ENCODE measurements at places on chromosomes 6 and 20.

DNA sequence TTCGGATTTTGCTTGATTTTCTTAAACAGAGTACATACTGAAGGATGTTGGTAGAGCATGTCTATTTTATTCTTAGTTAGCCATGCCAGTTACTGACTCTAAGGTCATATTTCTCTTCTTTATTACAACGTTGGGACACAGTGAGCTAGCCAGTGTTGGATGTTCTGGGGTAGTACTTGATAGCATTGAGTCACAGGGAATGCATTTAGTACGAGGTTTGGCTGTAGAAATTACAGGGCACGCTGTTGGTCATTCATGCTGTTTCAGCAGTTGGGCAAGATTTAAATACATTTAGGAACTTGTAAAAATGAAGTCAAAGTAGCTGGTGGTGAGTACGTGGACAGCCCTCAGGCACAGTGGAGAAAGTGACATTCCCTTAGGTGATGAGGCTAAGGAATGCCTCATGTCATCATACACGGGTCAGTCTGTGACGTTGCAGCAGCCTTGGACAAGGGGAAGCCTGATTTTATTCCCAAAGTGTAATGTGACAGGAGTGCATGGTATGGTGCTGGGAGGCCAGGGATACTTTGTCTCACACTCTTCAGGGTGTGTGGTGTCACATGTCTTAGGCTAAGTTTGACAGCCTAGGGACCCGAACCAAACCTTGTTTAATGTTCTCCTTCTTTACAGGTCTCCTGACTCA is 57.7 kb upstream of the SLC22A1 start:
- DNase-seq = no peak

GRCh38 chr6:69780585-69781178 is 16.1 kb downstream of the LMBRD1 start:
- DNase-seq = no peak

DNA sequence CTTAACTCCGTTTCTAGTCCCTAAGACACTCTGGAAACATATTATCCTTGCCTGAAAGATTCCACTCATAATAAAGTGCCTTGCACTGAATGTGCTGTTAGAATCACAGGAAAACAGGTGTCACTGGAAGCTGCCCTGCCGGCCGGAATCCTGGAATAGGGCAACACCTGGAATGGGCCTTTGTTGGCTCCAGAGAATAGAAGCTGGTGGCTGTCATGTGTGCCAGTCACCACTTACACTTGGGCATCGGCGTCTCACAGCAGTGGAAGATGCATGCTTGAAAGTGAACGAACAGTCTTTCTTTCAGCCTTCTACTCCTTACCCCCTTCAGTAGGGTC is 90.8 kb upstream of the AFDN start:
- DNase-seq = no peak

- DNase-seq = no peak
These were observed 311.6 kb upstream of the ECI2 start for GRCh38 chr6:4446982-4447381.

DNA sequence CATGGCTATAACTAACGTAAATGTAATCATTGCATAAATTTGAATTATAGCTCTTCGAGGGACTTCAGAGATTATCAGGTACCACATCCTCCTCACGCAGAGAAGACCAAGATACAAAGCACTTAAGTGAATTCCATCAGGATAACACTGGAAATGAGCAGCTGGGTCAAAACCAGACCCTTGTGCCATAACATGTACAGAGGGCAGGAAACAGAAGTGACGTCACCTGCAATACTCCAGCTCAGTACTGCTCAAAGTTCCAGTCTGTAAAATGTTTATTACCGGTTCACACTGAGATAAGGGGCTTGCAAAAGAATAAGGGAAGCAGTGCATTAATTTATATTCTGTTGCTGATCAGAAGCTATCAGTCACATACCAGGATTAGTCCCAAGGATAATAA is 45.8 kb downstream of the RGS17 start:
- no peak for DNase-seq

GRCh38 chr6:50850223-50851048 is 31.8 kb downstream of the TFAP2B start:
- DNase-seq = no peak

- DNase-seq = no peak
These were observed 3.8 kb upstream of the ECHDC1 start for GRCh38 chr6:127347178-127347577.

DNA sequence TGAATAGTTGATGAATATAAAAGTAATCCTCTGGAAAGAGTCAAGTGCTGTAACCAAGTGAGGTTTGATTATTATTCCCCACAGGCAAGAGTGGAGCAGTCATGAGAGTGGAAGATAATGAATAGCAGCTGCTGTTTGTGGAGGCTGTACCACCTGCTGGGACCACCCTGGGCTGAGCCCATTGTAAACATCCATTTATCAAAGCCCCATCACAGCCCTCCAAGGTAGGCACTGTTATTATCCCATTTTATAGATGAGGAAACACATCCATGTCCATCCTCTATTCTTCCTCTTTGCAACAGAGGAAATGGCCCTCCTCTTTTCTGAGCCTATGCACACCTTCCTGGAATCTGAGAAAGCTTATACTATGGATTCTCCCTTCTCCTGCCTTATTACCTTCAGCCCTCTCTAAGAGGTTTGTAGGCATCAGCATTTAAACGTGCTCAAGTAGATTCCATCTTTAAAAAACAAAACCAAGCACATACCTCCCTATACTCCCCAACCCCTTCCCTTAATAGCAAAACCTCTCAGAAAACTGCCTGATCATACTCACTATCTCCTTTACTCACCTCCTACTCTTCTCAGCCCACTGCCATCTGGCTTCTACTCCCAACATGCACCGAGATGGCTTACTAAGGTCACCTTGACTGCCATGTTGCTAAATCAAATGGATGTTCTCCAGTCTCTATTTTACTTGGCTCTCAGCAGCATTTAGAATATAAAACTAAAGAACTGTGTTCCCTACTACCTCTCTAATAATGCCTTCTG is 37.1 kb downstream of the CDH22 start:
- DNase-seq = no peak

DNA sequence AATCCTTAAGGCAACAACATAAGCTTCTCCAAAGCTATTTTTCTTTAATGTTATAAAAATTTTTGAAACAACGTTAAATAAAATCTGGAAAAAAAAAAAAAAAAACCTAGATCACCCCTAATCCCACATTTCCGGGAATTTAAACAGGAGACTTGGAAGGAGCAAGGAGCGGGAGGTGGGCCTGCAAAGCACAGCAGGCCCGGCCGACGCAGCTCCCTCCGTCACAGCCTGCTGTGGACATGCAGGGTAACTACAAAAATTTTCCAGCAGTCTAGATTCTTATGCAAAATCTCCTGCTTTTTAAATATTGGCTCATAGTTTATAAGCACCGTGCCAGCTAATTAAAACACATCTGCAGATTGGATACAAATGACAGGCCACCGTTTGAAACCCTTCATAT is 23.5 kb downstream of the FOXF2 start:
- DNase-seq = no peak

- no peak for DNase-seq
These were observed 4.5 kb downstream of the RPS21 start for GRCh38 chr20:62391165-62392076.

DNA sequence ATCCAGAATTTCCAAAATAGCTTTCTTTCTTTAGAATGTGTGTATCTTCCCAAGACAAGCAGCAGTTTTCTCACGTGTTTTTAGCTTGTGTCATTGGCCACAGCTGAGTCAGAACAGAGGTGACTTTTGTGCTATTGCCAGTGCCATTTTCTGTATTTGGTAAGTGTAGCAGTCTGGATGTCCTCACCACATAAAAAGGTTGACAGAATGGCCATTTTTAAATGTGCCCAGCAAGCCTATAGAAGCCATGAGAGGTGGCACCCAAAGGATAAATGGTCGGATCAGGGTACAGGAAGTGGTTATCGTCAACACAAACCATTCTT is 269.5 kb upstream of the HSF2 start:
- DNase-seq = no peak

DNA sequence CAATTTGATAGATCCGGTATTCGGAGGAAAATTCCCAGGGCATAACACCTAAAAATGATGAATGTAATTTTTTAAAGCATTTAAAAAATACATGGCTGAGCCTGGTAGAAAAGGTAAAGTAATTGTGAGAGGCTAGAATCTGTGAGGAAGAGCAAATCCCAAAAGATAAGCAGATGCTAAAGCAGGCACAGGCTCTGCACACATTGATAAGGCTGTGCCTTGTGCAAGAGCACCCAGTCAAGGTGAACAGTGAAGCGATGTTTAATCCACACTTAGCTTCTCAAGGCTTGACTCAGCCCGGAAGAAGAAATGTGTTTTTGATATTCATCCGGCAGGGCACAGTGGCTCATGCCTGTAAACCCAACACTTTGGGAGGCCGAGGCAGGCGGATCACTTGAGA is 5.1 kb upstream of the EPB41L2 start:
- DNase-seq = no peak

GRCh38 chr20:33812152-33812849 is 1.2 kb downstream of the CHMP4B start:
- no peak for DNase-seq

DNA sequence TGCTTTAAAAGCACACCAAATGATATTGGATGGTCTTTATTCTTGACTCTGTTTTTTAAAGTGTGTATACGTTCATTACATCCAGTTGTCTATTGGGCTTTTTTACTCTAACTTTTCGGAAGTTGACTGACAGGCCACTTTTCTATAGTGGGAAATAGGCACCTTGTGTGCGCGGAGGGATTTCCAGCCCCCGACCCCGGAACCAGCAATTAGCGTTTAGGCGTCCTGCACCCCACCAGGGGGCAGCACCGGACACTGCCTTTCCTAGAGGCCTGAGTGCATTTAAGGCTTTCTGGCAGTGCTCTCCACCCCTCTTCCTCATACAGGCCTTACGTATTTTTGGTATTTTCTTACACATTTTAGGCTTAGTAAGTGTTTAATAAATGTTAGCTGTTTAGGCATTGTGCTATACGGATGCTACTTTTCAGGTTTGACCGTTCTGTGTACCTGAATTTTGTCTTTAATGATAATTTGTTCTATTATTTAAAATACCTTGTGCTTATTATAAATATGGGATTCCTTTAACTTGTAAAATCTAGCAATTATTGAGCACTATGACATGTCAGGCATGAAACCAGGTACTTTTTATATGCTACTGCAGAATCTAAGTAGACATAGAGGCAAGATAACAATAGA is 231.8 kb downstream of the BCKDHB start:
- no peak for DNase-seq

GRCh38 chr6:11459079-11459610 is 78.4 kb upstream of the TMEM170B start:
- DNase-seq = no peak

GRCh38 chr20:18001131-18001921 is 32.5 kb downstream of the MGME1 start:
- DNase-seq = no peak

DNA sequence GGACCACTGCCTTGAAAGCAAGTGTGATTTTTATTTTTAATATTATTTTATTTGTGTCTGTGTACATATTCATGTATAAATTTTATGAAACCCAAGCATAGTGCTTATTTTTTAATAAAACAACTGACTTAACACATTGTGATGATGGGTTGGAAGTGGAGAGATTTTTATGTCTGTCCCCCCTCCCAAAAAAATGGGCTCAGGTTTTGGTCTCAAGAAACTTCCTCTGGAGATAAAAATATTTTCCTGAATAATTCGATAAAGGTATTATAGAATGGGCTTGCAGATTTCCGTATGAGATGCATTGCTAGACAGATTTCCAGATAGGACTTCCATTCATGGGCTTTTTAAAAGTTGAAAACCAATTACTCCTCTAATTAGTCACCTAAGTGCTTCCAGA is 2.7 kb downstream of the FOXQ1 start:
- no peak for DNase-seq

GRCh38 chr20:46293084-46293483 is 15.2 kb downstream of the CDH22 start:
- DNase-seq = no peak

DNA sequence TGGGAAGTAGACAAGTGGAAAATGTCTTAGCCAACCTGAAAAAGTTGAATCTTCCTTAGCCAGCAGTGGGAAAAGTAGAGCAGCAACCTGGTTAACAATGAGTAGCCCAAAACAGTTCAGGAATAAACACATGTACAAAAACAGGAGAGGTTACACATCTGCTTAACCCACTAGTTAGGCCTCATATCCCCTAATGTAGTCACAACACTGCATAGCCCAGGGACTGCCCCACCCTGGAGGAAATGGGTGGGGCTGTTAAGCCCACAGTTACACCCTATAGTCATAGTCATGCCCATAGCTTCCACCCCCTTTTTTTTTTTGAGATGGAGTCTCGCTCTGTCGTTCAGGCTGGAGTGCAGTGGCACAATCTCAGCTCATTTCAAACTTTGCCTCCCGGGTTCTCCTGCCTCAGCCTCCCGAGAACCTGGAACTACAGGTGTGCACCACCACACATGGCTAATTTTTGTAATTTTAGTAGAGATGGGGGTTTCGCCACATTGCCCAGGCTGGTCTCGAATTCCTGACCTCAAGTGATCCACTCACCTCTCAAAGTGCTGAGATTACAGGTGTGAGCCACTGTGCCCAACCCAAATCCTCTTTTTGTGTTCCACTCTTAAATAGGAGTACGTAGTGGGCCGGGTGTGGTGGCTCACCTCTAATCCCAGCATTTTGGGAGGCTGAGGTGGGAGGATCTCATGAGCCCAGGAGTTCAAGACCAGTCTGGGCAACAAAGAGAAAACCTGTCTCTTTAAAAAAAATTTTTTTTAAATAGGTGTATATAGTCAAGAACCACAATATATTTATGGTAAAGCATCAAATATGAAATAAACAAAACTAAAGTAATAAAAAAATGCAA is 24.5 kb downstream of the ILRUN start:
- DNase-seq = no peak

- no peak for DNase-seq
These were observed 54.9 kb downstream of the EZR start for GRCh38 chr6:158764183-158764849.

All from cortex of kidney (tissue), 1 donor.